CD4-positive, alpha-beta T cell treated with Interleukin-21 for 1 hour (primary cell): ENCODE measurements at places on chromosomes 16 and 17.
A peak's percentile ranks its signal among the peaks of the same experiment; 100 is the strongest.

- DNase-seq: no peak
These were observed 46.8 kb downstream of the MRPS23 start for GRCh38 chr17:57803021-57803420.

DNA sequence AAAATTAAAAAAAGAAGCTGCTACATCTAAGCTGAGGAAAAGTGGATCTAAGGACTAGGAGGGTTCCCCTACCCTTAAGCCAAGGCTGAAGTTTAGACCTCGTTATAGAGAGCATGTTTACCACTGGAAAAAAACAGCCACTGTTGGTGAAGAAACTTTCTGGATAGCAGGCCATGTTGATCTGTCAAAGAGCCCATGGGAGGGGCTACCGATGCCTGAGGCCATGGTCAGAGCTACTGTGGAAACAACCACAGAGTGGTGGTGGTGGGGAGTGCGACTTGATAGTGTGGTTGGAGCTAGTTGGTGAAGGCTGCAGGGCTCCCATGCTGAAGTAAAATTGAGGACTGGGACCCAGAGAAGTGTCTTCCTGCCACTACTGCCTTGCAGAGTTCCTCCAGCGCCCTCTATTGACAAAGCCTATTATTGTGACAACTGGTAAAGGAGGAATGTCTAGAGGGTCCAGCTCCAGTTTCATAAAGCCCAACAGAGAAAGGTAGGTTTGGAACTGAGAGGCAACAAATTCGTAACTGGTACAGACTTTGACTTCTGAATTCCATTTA, 12.7 kb upstream of the FAM20A start:
- DNase-seq: peak; percentile 34

GRCh38 chr17:42023524-42024349, 3.8 kb downstream of the NKIRAS2 start:
- no peak for DNase-seq

GRCh38 chr16:68779891-68780290, 42.8 kb downstream of the CDH1 start:
- no peak for DNase-seq
